ENCODE measurements at places on chromosomes 4 and X.
A peak's percentile ranks its signal among the peaks of the same experiment; 100 is the strongest.

DNA sequence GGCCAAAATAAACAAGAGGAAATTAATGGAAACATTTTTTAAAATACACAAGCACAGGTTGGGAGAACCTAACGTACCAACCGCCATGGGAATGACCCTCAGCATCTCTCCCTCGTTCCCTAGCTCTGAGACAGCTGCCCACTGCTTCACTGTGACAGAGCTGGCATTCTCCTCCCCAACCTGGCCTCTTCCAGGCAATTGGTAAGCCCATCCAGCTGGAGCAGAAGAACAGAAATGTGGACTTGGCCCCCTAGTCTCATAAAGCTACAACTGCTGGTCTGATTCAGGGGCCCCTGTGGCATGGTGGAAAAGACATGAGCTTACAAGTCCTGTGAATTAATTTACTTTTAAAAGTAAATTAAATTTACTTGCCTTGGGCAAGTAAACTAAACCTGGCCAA lies 245.1 kb downstream of the PTTG2 start:
- no peak for DNase-seq

DNA sequence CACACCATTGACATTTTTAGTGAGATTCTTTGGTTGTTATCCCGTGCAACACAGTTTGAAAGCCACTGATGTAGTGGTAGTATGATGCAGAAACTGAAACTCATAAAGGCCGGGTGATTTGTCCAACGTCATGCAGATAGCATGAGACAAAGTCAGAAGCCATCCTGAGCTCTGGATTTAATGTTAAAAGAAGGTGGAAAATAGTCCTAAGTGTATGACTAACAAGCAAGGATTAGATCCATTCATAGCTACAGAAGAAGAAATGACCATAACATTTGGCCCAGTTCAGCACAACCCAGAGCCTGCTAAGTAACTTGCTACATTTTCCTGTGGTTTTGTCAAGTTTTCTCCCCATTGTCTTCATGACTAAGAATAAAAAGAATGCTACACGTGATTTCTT lies 142.4 kb downstream of the AMELX start:
- no peak for DNase-seq

- no peak for DNase-seq
These were observed 184.6 kb downstream of the SPATA18 start for GRCh38 chr4:52235552-52236201.

- DNase-seq: no peak
These were observed 943.0 kb upstream of the PRKX start for GRCh38 chrX:4656419-4656818.

DNA sequence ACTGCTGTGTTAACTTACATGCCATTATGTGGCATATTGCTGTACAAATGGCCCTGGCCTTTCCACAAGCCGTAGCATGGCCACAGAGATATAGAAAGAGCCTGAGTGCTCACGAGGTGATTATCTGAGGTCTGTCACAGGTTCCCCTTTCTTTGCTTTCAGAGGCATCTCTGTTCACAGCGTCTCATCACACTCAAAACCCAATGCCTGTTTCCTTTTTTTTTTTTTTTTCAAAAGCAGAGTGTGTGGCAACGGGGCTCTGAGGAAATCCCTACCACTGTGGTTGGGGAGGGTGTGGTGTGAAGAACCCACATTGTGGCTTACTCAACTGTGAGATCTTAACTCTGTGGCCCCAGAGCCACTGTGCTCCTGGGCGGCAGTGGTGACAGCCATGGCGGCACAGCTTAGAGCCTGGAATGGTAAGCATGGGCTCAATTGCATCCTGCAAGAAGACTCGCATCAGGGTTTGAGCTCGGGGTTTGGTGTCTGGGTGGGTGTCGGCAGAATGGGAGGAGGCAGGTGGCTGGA lies 30.8 kb downstream of the RTL5 start:
- no peak for DNase-seq

GRCh38 chrX:132676561-132677186 lies 187.8 kb upstream of the MBNL3 start:
- DNase-seq: peak; percentile 55

GRCh38 chr4:1196421-1197183 lies 24.2 kb upstream of the SPON2 start:
- no peak for DNase-seq

GRCh38 chr4:55312489-55313101 lies 33.4 kb upstream of the SRD5A3 start:
- DNase-seq: peak; percentile 72

DNA sequence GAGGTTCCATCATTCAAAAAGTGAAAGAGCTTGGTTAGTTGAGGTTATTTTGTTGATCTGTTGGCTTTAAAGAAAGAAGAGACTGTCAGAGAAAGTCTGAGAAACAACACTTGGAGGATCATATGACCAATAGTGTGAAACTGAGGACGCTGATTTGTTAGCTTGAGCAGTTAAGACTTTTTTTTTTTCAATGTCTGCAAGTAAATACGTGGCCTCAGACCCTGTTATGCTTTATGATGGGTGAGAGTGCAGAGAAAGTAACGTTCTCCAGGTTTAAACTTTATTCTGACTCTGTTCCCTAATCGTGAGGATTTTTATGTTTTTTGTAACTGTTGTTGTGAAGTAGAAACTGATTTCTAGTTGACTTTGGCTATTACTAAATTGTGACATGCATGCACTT lies 45.9 kb downstream of the GAB1 start:
- no peak for DNase-seq

DNA sequence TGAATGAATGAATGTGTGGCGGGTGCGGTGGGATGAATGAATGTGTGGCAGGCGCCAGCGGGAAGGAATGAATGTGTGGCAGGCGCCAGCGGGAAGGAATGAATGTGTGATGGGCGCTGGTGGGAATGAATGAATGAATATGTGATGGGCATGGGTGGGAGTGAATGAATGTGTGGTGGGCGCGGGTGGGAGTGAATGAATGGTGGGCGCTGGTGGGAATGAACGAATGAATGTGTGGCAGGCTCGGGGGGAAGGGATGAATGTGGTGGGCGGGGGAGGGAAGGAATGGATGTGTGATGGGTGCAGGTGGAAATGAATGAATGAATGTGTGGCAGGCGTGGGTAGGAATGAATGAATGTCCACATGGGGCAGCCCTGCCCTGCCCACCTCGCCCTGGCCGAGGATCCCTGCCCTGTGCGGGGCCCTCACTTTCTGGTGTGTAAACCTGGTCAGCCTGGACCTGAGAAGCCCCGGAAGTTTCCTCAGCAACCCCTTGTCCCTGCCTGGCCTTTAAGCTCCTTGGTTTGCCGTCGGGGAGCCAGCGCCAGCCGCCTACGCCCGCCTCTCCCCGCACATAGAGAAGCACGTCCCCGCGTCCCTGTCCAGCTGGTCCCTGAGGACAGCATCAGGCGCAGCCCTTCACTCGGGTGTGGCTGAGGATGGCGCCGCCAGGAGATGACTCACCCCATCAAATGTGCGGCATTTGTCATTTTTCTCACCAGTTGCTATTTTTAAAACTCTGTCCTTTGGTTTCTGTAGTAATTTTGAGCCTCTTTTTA lies 112.8 kb upstream of the LRPAP1 start:
- DNase-seq: no peak

GRCh38 chr4:184280591-184281071 lies 63.0 kb upstream of the ENPP6 start:
- no peak for DNase-seq

GRCh38 chrX:95435198-95435597 lies 1249.4 kb upstream of the DIAPH2 start:
- DNase-seq: no peak

- no peak for DNase-seq
These were observed 114.9 kb upstream of the SLC34A2 start for GRCh38 chr4:25540734-25541133.

DNA sequence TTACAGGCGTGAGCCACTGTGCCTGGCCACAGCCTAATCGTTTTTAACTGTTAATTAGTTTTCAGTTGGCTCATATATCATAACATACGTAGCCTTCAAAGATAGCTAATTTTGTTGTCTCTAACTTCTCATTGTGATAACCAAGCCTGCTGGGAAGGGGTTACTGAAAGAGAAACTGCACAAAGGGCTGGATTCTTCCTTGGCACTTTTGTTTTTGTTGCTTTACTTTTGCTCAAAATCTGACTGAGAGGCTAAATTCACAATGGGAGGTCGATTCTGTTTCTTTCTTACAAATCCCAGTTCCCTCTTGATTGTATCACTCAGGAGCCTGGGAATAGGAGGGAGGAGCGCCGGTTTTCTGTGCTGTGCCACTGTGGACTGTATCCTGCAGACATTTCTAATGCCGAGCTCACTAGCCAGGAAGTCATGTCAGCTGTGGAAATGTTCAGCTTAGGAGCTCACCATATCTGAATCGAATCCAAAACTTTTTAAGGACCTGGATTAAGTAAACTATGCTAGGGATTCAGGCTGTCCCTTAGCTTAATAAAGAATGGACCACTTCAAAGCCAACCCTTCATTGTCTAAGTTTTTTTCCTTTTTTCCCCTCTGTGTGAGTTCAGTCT lies 120.5 kb upstream of the FAT1 start:
- peak; percentile 35 for DNase-seq

DNA sequence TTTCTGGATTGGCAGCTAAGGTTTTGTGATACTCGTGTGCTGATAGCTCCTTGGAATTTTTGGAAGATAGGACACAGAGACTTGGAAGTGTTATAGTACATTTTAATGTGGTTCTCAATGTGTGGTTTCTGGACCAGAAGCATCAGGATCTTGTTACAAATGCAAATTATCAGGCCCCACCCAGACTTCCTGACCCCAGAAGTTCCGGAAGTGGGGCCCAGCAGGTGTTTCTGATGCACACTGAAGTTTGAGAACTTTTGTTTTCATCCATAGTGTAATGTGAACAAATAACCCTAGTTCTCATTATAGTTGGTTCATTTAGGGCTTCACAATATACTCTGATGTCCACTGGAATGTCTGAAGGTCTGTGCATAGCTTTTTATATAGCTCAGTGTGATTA lies 49.6 kb downstream of the LAMP2 start:
- no peak for DNase-seq

GRCh38 chrX:50067435-50068284 lies 133.1 kb downstream of the AKAP4 start:
- DNase-seq: peak; percentile 94

DNA sequence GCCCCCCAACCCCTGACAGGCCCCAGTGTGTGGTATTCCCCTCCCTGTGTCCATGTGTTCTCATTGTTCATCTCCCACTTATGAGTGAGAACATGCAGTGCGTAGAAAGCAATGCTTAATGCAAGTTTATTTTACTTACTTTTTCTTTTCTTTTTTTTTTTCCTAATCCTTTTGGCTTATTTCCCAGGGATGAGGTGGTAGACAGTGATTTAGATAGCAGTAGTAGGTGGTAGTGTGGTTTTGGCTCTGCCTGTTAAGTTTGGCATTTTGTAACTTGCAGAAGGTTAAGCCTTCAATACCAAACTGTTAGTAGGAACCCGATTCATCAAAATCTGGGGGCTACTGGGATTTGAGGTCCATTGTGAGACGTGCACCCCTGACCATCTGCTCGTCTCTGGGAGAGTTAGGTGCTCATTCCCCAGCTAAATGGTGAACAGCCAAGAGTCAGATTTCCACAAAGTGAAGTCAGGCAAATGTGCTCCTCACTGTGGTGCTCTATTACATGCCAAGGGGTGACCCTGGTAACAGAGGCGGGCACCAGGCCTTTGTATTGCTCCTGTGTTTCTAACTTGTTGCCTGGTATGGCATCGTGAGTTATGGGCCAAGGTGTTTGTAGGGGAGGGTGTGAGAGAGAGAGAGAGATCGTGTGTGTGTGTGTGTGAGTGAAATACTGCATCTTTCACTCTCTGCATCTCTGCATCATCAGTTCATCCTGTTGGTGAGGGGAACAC lies 70.3 kb downstream of the PHOX2B start:
- DNase-seq: peak; percentile 8

DNA sequence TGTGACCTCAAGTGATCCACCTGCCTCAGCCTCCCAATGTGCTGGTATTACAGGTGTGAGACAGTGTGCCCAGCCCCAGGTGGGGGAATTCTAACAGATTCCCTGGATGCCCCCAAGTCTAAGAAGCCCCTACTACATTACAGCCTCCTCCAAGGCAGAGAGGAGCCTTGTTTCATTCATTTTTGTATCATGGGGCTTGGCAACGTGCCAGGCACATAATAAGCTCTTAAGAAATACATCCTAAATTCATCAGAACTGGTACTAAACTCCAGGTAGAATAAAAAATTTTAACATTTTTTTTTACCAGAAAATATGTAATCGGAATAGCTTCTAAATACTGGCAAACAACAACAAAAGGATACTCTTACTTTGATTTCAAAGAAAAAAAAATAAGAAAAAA lies 127.1 kb downstream of the CHIC2 start:
- DNase-seq: no peak

DNA sequence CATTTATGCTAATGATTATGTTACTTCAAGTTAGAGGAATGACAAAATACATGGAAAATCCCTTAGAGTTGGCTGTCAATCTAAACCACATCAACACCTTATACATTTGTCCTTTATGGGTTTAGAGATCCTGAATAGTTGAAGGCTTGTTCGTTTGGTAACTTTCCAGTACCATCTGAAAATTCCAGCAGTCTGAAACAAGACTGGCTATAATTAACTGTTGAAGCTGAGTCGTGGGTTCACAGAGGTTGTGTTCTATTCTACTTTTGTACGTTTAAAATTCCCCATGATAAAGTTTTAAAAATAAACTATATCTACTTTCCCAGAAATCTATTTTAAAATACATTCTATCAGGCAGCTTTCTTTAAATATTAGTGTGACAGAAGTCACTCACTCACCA lies 73.0 kb downstream of the USP46 start:
- no peak for DNase-seq

GRCh38 chr4:4614925-4615678 lies 73.3 kb upstream of the STX18 start:
- DNase-seq: no peak

DNA sequence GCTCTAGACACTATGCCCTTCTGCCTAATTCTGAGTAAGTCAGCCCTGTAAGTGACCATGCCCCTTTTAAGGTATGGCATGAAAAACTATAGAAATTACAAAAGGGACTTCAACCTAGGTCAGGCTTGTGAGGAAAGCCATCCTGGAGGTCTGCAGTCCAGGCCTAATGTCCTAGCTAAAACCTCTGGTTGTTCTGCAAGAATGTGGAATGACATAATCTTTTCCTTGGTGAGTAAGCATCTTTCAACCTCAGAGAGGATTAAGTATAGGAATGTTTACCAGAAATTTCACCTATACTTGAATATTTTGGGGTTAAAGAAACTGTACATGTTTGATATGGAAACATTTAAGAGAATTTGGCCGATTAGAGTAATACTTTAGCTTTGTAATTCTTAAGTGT lies 23.8 kb upstream of the HPSE start:
- peak; percentile 75 for DNase-seq

DNA sequence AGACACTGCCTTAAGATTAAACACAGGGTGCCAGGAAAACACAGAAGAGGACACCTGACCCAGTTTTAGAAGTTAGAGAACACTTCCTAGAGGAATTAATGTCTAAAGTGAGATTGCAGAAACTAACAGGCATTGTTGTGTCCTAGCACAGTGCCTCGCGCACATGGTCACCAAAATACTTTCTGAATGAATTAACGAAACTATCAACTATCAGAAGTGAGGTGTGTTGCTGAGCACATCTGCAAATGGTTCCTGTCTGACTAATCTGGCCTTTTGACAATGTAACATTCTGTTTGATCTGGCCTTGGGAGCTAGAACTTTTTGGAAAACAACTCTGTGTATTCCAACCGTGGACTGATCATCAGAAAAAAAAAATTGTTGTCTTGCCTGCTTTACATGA lies 556.8 kb upstream of the LCORL start:
- no peak for DNase-seq

GRCh38 chr4:8537041-8537461 lies 43.1 kb upstream of the GPR78 start:
- DNase-seq: no peak

Measured in mesendoderm (in vitro differentiated cells).